ENCODE measurements at places on chromosomes 1 and 21.

- no peak for DNase-seq
These were observed 3.7 kb downstream of the IRF6 start for GRCh38 chr1:209802117-209802779.

- no peak for DNase-seq
These were observed 188.7 kb downstream of the GIPC2 start for GRCh38 chr1:78234496-78234895.

GRCh38 chr1:49995734-49996133 lies 28.0 kb downstream of the AGBL4 start:
- DNase-seq, result no peak

DNA sequence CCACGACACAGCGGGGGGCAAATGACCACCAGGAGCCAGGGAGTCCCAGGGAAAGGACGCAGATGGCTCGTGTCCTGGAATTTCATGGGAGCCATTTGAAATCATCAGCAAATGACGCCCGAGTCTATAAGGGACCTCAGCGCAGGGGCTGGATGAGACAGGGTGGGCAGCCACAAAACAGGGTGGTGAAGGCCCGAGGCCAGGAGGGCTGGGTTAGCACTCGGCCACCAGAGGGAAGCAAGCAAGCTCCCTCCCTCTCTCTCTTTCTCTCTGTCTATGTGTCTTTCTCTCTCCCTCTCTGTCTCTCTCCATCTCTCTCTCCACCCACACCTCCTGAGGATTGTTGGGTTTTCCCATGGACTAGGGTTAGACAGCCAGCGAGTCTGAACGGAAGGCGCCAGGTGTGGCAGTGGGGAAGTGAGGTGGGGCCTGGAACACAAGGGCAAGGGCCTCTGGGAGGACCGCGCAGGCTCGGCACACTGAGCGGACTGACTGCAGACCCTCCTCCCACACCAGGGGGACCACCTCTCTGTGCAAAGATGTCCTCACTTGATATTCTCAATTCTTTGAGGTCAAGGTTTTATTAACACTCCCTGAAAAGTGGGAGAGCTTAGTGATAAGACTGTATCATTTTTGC lies 73.8 kb upstream of the TMPRSS2 start:
- no peak for DNase-seq

DNA sequence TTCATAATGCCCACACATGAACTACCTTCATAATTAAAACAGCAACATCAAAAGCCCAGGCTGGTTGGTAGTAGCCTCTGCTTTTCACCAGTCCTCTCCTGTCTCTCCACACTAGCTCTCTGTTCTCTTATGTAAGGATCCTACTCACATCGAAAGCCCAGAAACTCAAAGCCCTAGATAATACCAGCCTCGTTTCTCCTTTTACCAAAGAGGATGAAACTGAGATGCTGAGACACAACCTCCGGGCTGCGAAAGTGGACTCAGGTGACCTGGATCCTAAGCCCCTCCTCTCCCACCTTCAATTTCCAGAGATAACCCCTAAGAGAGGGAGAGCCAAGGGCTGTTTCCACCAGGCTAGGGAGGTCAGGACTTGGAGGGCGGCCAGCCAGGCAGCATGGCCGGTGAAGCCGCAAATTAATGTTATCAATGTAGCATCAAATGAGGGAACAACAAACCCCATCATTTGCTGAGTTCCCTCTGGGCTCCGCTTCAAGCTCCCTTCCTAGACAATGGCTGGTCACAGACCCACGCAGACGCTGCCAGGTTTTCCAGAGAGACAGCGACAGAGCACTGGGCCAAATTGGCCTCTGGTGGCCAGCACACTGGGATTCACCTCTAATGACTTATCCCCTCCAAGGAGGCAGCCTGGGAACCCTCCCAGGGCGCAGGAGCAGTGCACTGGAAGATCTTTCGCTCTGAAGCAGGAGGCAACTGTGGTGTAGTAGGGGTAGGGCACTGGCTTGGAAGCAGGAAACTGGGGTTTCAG lies 20.7 kb upstream of the STMN1 start:
- DNase-seq, result no peak

- peak; percentile 41 for DNase-seq
These were observed 10.9 kb downstream of the C1orf216 start for GRCh38 chr1:35707601-35708440.

- DNase-seq, result no peak
These were observed 10.1 kb downstream of the PTGFRN start for GRCh38 chr1:116919802-116920201.

DNA sequence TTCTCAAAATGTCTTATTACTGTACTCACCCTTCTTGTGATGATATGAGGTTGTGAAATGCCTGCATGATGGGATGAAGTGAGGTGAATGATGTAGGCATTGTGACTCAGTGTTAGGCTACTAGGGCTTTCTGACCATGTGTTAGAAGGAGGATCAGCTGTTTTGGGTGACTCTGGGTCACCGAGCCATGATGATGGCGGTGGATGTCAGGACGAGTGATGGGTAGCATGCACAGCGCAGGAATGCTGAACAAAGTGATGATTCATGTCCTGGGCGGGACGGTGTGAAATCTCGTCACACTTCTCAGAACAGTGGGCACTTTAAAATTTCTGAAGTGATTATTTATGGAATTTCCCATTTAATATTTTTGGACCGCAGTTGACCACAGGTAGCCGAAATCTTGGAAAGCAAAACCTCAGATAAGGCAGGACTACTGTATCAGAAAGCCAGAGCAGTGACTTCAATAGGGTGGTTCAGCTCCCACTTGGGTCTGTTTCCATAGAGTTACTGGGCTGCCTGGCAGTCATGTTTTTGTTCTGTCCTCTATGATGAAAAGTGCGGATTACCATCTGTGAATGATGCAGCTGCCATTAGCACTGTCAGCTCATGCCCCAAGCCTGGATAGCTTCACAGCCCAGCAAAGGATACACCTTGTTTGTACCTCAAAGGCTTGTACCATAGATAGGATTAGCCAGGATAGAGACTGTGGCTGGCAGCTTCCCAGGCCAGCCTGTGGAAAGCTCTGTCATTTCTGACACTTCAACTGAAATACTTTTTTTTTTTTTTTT lies 26.6 kb downstream of the IL6R start:
- no peak for DNase-seq

DNA sequence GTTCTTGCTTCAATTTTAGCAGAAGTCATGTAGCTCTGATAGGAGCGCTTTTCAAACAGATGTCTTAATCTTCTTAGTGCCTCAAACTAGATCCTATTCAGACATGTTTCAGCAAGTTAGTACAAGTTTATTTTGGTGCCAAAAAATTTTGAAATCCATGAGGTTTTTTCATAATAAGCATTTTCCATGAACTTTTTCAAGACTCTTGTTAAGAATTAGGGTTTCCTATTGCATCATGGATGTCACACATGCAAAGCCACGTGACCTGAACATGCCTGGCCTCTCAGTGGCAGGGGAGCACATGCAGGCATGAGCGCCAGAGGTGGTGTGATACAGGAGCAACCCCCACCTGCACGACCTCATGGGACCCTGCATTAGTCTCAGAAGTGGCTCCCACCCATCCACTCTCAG lies 67.6 kb downstream of the POFUT2 start:
- DNase-seq, result no peak

DNA sequence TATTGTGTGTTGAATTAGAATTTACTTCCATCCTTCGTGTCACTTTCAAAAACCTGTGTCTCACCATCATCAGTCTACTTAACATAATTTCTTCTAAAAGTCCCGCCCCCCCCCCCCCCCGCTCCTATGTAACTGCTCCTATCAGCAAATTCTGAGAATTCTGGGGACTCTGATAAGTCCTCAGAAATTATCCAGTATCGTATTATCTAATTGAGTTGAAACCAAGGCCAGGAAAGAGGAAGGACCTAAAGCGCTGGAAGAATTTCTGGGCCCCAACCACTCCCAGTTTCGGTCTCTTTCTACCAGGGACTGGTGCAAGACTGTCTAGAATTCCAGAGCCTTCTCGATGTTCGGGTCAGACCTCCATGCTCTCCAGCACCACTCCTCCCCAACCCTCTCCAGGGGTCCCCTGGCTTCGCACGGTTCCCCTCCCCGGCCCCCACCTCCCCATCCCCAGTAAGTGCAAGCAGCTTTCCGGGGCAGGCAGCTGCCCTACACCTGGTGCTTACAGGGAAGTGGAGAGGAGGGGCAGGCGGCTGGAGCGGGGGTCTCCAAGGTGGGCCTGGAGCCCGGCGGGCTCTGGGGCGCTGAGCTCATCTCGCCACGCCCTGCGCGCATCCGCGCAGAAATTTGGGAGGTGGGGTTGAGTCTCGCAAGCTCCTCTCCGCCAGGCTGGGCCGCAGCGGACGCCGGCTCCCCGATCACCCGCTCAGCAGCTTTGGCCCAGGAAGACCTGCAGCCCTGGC lies 16.0 kb upstream of the ZNF496 start:
- peak; percentile 22 for DNase-seq

- DNase-seq, result no peak
These were observed 32.1 kb downstream of the ALDH9A1 start for GRCh38 chr1:165666152-165666825.

GRCh38 chr1:13751985-13752384 lies 52.0 kb downstream of the PRDM2 start:
- DNase-seq, result no peak
